Common myeloid progenitor, CD34-positive (primary cell): ENCODE measurements at places on chromosomes 16 and 17.

DNA sequence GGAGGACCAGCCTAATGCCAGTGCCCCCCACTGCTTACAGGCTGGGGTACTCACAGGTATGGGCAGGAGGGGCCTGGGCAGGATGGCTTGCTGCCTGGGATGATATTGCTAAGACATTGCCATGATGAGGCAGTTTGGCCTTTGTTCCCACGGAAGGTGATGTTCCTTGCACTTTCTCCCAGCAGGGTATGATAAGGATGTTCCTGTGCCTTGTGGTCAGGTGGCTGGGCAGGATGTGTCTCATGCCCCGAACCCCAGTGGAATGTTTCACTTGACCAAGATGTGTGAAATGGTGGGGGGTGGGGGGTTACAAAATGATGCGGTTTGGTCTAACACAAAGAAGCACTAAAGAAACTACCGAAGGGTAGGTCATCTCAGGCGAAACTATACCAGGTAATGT lies 337.8 kb upstream of the ZFHX3 start:
- H3K4me3 ChIP-seq, result no peak overlapping the region
- no peaks in the 10 kb centered on the region for H3K27me3 ChIP-seq
- H3K36me3 ChIP-seq, result no peaks in the 10 kb centered on the region
- no peaks in the 10 kb centered on the region for H3K4me1 ChIP-seq

DNA sequence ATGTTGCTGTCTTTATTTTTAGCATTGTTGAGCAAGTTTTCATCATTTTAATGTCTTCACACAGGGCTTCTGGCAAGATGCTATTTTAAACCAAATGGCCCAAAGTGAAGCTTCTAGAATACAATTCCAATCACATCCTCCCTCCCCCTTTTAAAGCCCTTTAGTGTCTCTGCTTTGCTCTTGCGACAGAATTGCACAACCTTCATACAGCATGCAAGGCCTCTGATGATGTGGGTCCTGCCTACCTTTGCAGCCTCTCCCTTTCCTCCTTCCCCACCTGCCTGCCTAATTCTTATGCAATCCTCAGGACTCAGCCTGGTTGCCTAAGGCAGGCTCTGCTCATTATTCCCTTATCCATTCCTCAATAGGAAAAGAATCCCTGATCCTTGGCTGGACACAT lies 381.7 kb downstream of the SLC39A11 start:
- peaks cover 10% of the 10 kb centered on the region for H3K4me1 ChIP-seq
- no peak overlapping the region for H3K27ac ChIP-seq
- no peak for DNase-seq
- H3K4me3 ChIP-seq, result no peak overlapping the region
- H3K36me3 ChIP-seq, result peaks cover 10% of the 10 kb centered on the region
- H3K27me3 ChIP-seq, result no peaks in the 10 kb centered on the region

DNA sequence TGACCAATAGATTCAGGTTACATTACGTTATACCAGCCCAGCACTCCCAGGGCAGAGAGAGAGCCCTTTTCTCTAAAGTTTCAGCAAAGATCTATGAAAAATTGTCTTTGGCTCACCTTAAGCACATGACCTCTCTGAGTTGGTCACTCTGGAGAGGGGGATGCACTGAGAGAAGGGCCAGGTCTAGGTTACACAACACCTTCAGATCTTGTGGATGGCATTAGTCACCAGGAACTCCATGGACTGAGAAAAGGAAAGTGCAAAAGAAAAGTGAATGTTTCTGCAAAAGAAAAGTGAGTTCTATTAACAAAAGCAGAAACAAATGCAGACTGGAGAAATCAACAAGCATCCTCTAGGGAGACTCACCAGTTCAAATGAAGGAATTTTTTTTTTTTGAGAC lies 253.3 kb upstream of the SALL1 start:
- no peak for DNase-seq
- H3K27ac ChIP-seq, result no peak overlapping the region
- H3K4me1 ChIP-seq, result no peaks in the 10 kb centered on the region
- H3K4me3 ChIP-seq, result no peak overlapping the region

DNA sequence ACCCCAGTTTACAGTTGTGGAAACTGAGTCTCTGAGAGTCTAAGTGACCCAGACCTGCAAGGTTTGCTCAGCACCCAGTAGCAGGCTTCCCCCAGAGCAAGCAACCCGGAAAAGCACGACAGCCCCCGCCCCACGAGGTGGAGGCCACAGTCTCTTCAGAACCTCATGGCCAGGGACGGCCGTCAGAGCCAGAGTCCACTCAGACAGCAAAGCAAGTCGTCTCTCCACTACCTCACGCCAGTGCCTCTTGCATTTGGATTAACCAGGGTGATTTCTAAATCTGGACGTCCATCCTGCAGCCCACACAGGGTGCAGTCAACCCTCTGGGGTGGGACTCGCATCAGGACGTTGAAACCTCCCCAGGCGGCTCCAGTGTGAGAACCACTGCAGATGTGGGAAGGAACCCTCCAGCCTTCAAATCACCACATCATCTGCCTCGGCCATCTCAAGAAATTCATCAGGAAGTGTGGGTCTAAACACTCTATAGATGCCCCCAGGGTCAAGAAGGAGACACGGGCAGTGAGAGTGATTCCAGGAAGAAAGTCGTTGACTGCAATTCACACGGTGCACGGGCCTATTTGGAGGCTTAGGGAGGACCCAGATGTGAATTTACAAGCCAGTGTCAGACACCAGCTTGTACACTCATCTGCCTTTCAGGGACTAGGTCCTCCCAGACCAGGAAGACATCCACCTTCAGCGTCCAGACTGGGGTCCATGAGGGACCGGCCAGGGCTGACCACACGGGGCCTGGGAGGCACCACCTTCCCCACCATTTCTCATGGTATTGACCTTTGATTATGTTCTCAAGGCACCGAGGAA lies 20.2 kb upstream of the RBFOX3 start:
- H3K27ac ChIP-seq, result no peak overlapping the region
- no peak overlapping the region for H3K4me3 ChIP-seq
- H3K36me3 ChIP-seq, result no peaks in the 10 kb centered on the region

GRCh38 chr16:58727028-58727781 lies 6.9 kb downstream of the GOT2 start:
- DNase-seq, result no peak
- H3K4me1 ChIP-seq, result no peaks in the 10 kb centered on the region
- peaks cover 17% of the 10 kb centered on the region for H3K36me3 ChIP-seq
- H3K4me3 ChIP-seq, result no peak overlapping the region
- H3K27ac ChIP-seq, result no peak overlapping the region

DNA sequence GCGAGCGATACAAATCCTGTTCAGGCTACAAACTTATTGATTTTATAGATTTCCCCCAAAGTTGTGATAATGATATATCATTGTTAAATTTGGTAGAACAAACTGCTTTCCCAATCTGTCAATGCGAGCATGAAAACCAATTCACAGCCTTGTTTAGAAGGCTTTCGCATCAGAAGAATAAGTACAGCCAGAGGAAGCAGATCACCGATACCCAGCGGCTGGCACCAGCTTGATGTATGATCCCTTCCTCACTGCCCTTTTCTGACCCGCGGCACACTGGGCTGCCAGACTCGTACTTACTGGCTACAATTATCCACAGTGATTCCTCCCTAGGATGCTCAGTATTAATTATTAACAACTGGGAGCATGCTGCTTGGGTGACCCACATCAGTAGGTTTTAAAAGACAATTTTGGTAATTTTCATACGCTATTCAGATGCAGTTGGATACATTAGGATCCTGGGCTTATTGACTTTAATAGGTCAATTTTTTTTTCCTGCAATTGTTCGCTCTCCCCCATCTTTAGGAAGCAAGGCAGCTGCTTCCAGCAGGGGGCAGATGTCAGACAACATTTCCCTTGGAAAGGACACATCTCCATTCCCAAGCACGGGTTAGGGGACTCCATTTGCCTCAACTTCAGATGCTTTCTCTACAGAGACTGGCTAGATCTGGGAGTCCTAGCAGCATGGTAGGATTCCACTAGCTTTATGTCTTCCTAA lies 582.7 kb upstream of the PSMD7 start:
- no peak overlapping the region for H3K4me3 ChIP-seq
- H3K27me3 ChIP-seq, result peaks cover 2% of the 10 kb centered on the region
- no peak overlapping the region for H3K27ac ChIP-seq
- DNase-seq, result no peak

DNA sequence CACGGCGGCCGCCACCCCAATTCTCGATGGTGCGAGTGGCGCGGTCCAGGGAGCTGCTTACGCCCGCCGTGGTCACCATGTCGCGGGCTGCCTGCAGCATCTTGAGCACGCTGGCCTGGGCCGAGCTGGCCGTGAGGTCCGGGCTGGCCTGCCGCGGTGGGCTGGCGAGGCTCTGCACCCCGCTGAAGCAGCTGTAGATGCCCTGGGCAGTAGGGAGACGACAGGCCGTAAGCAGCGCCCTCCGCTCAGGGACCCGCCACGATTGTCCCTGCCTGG lies 16.4 kb downstream of the GRIN2C start:
- no peak for DNase-seq
- H3K36me3 ChIP-seq, result peaks cover 4% of the 10 kb centered on the region
- no peak overlapping the region for H3K4me3 ChIP-seq
- no peaks in the 10 kb centered on the region for H3K4me1 ChIP-seq

- H3K27me3 ChIP-seq, result no peaks in the 10 kb centered on the region
- H3K27ac ChIP-seq, result peak overlapping the region; percentile 48
Measured at GRCh38 chr17:4945176-4945943, 3.0 kb downstream of the PFN1 start.

DNA sequence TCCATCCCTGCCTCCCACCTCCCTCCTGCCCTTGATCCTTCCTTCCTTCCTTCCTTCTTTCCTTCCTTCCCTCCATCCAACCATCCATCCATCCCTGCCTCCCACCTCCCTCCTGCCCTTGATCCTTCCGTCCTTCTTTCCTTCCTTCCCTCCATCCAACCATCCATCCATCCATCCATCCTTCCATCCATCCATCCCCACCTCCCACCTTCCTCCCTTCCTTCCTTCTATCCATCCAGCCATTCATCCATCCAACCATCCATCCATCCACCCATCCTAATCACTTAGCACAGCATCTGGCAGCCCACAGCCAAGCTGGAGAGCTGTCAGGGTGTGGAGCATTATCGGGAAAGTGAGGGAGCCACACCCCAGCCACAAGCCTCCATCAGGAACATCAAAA lies 54.5 kb downstream of the TK2 start:
- H3K27me3 ChIP-seq, result no peaks in the 10 kb centered on the region
- H3K4me3 ChIP-seq, result no peak overlapping the region
- H3K36me3 ChIP-seq, result no peaks in the 10 kb centered on the region

DNA sequence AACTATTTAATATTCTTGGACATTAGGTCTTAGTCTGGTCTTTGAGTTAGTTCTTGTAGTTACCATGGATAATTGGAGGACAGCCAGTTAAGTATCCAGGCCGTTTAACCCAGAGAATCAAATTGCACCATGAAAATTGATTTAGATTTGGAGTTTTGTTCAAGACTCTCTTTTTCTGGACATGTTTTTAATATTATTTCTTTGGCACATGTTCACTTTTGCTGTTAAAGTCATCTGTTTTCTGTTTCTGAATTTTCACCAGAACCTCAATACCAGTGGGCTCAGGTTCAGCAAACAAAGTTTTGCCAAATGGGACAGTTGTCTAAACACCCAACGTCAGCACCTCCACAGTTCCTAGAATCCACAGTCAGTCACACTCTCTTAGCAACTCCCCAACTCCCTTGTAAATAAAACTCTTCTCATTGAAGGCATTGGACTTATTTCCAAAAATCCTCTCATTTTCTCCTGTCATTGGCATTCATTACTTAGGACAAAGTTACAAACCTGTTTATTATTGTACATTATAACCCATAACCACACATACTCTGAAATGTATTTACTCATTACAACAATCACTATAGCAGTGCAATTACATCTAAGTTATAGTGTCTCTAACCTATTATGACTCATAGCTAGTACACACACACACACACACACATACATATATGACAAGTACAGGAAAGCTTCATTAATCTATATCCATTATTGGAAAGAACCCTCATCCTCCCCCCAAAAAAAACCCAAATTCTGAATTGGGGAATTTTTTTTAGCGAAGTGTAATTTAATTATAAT lies 33.5 kb upstream of the DNAH9 start:
- no peaks in the 10 kb centered on the region for H3K27me3 ChIP-seq
- no peak for DNase-seq
- H3K4me1 ChIP-seq, result no peaks in the 10 kb centered on the region
- no peaks in the 10 kb centered on the region for H3K36me3 ChIP-seq
- H3K27ac ChIP-seq, result no peak overlapping the region
- no peak overlapping the region for H3K4me3 ChIP-seq

- no peak for DNase-seq
- H3K27ac ChIP-seq, result no peak overlapping the region
- no peaks in the 10 kb centered on the region for H3K36me3 ChIP-seq
- H3K4me3 ChIP-seq, result no peak overlapping the region
- peaks cover 37% of the 10 kb centered on the region for H3K27me3 ChIP-seq
Measured at GRCh38 chr16:86065711-86066110, 166.7 kb downstream of the IRF8 start.

GRCh38 chr16:90008708-90009145 lies 10.5 kb downstream of the DBNDD1 start:
- no peaks in the 10 kb centered on the region for H3K36me3 ChIP-seq
- H3K27ac ChIP-seq, result no peak overlapping the region
- H3K27me3 ChIP-seq, result no peaks in the 10 kb centered on the region
- H3K4me3 ChIP-seq, result peak overlapping the region; percentile 20
- H3K4me1 ChIP-seq, result peaks cover 38% of the 10 kb centered on the region
- DNase-seq, result peak; percentile 89

DNA sequence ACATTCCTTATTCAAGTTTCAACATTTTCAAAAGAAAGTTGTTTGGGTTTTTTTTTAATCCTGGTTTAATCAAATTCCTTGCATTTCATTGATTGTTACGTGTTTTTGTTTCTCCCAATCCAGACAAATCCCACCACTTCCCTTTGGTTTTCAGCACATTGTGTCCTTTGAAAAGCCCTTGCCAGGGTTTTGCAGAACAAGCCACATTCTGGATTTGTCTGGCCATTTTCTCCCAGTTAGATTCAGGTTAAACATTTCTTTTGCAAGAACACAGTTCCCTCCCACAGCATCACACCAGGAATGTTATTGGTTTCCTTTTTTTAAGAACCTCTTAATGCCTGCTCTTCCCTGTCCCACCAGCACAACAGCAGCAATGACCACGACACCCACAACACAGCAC lies 278.0 kb upstream of the SALL1 start:
- no peaks in the 10 kb centered on the region for H3K36me3 ChIP-seq
- no peaks in the 10 kb centered on the region for H3K27me3 ChIP-seq
- no peak overlapping the region for H3K4me3 ChIP-seq
- no peak for DNase-seq

GRCh38 chr17:32747856-32748255 lies 129.1 kb downstream of the MYO1D start:
- H3K4me1 ChIP-seq, result peaks cover 4% of the 10 kb centered on the region
- H3K27me3 ChIP-seq, result no peaks in the 10 kb centered on the region
- no peaks in the 10 kb centered on the region for H3K36me3 ChIP-seq
- H3K27ac ChIP-seq, result no peak overlapping the region
- no peak for DNase-seq

DNA sequence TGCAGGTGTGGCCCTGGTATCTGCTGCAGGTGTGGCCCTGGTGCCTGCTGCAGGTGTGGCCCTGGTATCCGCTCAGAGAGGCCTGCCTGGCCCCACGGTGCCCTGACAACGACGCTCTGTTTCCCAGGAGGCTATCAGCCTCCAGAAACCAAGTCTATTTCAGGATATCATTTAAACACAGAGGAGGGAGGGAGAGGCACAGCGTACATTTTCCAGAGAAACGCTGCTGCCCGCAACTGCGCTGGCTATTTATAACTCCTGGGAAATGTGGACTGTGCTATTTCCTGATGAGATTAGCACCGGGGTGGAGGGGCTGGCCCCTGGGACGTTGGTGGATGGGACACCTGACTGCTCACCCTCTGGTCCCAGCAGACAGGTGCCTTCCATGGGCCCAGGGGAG lies 22.5 kb downstream of the TIMM22 start:
- H3K27me3 ChIP-seq, result no peaks in the 10 kb centered on the region
- H3K4me3 ChIP-seq, result no peak overlapping the region
- no peak overlapping the region for H3K27ac ChIP-seq
- no peaks in the 10 kb centered on the region for H3K4me1 ChIP-seq
- DNase-seq, result no peak
